HFFc6 (cell line): ENCODE measurements at places on chromosomes 4 and X.

DNA sequence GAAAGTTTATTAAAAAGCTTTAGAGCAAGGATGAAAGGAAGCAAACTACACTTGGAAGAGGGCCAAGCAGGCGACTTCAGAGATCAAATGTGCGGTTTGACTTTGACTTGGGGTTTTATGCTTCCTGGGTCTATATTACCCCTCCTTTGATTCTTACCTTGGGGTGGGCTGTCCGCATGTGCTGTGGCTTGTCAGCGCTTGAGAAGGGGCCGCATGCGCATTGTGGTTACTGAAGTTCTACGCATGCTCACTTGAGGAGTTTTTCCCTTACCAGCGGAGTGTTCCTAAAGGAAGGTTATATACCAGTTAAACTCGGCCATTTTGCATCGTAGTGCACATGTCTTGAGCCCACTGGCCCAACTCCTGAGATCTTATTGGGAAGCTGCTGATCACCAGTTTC lies 9.9 kb downstream of the ZNF157 start:
- no peak for DNase-seq

GRCh38 chr4:125505621-125506020 lies 190.9 kb downstream of the FAT4 start:
- no peak for DNase-seq

DNA sequence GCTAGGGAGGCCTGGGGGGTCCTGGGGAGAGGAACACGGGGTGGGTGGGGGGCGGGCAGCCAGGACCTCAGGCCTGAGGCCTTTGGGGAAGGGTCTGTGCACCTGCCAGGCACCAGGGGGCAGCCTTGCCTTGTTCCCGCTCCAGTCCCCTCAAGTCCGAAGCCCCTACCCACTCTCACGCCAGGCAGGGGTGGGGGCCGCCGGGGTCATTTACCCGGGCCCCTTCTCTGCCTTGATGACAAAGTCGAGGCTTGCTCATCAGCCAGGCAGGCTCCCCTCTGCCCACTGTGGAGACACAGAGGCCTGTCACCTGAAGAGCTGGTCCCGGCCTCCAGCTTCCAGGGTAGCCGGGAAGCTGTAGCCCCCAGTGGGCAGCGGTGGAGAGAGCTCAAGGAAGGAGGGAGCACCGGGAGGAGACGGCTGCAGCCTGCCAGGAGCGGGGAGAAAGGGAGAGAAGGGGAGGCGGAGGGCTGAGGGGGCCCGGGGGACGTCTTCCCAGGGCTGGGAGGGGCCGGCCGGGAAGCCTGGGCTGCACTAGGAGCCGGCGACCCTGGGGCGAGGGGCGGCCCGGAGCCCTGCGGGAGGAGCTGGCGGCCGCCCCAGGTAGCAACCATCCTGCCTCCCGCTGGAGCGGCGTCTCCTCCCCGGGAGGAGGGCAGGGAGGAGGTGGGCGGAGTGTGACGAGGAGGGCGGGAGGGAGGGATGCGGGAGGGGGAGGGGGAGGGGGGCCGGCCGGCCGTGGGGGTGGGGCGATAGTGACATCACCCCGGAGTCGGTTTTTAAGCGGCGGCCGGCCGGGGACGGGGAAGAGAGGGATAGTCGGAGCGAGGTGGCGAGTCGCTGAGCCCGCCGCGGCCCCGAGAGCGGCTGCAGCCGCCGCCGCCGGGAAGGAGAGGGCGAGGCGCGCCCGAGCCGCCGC lies at the start of gene SLC6A8:
SLC6A8 (plus strand) TSS at position 806 of the 919 bp plus-strand sequence. CDS start 649 bp downstream, outside the sequence.
- peak; percentile 46 for DNase-seq

GRCh38 chrX:150887906-150888465 lies 10.5 kb downstream of the CD99L2 start:
- DNase-seq = peak; percentile 29

- no peak for DNase-seq
These were observed 202.3 kb upstream of the SMIM31 start for GRCh38 chr4:164551713-164552040.

- DNase-seq = no peak
These were observed 51.4 kb downstream of the MED28 start for GRCh38 chr4:17665852-17666251.

GRCh38 chr4:31362756-31363155 lies 642.6 kb downstream of the PCDH7 start:
- no peak for DNase-seq

- DNase-seq = no peak
These were observed 126.7 kb upstream of the RAI2 start for GRCh38 chrX:17987783-17988182.

GRCh38 chr4:128630871-128631270 lies 178.6 kb upstream of the JADE1 start:
- no peak for DNase-seq

GRCh38 chr4:53767482-53767881 lies 176.2 kb upstream of the LNX1 start:
- DNase-seq = peak; percentile 32

DNA sequence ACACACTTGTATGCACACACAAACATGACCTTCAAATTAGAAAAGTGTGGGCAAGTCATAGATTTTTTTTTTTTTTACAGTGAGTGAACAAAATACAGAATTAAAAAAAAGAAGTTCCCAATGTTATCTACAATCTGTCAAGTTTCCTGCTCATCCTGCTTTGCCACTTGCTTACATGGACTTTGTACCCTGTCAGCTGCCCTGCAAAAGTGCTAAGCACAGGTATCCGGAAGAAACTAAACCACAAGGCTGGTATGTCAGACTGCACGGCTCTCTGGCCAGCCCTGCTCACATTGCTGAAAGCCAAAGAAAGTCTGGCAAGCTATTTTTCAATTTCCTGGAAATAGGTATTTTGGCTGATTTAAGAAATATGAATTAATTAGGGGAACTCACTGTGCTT lies 38.9 kb upstream of the BCLAF3 start:
- no peak for DNase-seq

GRCh38 chrX:30141966-30142365 lies 73.4 kb upstream of the MAGEB2 start:
- DNase-seq = peak; percentile 26

GRCh38 chrX:80174925-80175574 lies 160.5 kb downstream of the TBX22 start:
- DNase-seq = no peak

DNA sequence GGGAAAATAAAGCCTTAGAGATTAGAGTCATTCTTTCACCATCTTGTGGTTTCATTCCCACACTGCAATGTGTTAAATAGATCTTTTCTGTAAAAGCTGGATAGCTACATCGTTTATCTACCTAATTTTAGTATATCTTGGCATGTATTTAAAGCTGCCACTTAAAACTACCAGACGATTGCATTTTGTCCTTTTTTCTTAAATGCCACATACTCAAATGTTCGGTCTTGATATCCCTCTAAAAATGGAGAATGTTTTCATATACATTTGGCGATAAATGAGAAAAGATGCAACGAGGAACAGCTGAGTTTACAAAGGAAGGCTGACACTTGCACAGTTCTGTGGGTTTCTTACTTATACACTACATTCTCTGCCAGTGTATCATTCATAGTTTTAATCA lies 148.3 kb downstream of the CENPC start:
- no peak for DNase-seq

DNA sequence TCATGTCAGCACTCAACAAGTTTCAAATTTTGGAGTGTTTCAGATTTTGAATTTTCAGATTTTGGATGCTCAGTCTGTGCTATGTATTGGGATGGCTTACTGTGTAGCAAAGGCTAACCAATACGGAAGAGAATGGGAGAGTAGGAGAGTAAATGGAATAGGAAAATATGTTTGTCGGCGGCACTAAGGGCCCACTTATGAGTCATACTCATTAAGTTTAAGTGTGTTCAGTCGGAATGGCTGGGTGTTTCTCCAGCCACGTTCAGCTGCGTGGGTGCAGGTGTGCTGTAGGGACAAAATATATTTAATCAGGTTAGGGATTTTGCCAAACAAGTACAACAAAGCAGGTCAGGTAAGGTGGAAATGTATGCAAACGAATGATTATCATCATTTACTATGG lies 13.6 kb downstream of the FTHL17 start:
- no peak for DNase-seq

- DNase-seq = peak; percentile 61
These were observed 70.0 kb upstream of the FAM241A start for GRCh38 chr4:112075129-112075753.

DNA sequence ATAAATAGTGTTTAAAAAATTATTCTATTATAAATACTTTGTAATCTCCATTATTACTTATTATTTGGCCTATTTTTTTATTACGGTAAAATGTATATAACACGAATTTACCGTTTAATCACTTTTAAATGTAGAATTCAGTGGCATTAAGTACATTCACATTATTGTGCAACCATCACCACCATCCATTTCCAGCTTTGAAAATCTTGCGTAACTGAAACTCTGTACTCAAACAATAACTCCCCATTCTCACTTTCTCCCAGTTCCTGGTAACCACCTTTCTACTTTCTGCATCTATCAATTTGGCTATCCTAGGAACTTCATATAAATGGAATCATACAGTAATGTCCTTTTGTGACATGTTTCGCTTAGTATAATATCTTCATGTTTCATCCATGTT lies 45.7 kb downstream of the PASD1 start:
- DNase-seq = no peak

DNA sequence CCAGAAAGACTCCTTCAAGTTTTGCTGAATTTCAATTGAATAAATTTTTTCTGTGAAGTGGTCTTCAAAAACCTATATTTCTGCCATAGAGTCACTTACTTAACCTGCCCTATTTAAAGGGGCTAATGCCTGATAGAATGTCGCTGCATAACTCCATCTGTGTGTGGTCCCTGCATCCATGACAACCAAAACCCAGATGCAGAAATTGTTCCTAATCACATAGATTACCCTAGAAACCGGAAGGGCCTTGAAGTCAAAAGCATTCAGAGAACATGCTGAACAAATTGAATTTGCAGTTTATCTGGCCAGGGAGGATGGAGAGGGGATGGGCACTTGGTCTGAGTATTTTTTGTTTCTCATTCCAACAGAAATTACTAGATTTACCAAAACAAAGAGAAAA lies 1.5 kb upstream of the PARM1 start:
- DNase-seq = no peak

GRCh38 chr4:2646396-2647149 lies 109.6 kb downstream of the TNIP2 start:
- no peak for DNase-seq

DNA sequence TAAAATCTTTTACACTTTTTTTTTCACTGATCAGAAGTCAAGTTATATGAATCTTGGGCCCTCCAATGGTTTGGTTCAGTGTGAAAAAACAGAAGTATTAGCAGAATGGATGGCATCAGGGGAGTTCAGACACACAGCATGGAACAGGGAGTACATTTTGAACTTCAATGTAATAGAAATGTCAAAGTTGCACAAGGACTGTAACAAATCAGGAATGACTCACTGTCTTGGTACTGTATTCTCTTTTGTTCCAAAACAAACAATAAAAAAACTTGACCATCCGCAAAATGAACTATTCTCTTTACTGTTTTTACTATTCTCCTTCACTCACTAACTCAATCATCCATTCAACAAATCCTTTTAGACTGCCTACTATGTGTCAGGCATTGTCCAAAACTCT lies 401.0 kb downstream of the FSTL5 start:
- no peak for DNase-seq

DNA sequence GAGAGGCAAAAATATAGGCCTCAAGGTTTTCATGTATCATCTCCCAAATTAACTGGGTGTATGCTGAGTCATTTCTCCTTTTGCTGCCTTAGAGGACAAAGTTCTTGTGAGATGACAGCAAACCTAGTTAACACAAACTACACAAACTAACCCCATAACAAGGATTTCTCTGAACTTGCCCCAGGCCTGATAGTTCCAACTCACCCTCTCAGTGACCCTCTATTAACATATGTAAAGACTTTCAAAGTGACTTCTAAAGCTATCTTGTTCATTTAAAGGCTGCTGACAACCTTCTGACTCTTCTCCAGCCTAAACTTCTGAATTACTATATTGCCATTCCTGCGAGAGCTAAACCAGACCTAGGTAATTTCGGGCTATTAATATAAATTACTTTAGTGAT lies 43.2 kb upstream of the CCDC149 start:
- DNase-seq = no peak

DNA sequence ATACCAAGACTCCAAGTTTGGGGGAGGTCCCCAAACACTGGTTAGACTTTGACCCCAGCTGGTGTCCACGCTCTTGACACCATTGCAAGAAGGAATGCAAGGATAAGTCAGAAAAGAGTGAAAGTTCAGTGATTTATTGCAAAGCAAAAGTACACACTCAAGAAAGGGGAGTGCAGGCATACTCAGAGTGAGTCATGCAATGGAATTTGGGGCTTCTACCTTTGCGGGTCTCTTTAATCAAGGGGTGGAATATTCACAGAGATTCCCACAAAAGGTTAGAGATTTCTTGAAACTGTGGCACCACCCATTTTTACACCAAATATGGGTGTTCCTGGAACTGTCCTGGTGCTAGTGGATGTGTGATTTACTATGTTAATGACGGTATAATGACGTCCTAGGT lies 5.2 kb upstream of the SMIM10L2A start:
- DNase-seq = no peak

- DNase-seq = peak; percentile 24
These were observed 81.0 kb upstream of the STIM2 start for GRCh38 chr4:26779674-26780073.

DNA sequence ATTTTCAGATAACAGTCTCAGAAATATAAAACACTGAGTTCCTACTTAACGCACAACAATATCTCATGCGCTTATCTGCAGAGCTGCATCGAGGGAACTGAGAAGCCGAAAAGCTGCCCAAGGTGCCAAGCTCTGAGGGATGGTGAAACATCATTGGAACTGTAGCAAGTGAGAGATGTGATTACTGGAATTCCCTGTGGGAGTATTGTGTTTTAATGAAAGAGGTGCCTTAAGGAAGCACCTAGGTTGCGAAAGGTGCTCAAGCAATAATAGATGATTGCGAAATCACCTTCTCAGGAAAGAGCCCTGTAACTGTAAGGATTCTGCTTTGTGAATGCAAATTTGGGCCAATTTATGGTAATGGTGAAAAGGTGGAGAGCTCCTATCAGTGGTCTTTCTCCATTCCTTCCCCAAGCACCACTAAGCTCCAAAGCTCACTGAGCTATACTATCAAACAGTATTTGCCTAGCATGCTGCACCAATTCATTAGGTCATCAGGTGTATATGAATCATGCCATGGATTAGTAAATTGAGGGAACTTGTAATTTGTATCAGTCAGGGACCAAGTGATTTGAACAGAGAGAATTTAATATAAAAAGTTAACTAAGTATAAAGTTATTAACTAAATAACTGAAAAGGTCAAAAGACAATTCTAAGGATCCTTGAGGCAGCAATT lies 59.0 kb upstream of the ATP8A1 start:
- DNase-seq = no peak

DNA sequence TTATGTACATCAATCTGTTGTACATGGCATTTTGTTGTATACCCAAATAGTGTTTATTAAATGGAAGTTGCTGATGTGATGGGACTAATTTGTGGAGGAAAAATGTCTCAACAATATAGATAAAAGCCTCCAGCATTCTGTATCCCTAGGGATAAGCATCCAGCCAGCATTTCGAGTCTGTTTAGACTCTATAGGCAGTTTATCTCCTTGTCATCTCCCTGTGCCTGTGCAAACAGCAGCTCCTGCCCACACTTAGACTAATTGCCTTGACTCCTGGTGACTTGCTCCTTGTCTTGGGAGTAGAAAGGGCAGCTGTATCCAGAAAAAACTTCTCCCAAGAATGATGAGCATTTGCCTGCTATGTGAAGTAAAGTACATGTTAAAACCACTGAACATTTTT lies 83.8 kb downstream of the DOCK11 start:
- DNase-seq = no peak
